ENCODE measurements at places on chromosomes 11 and 22.

- DNase-seq, result no peak
Observed at GRCh38 chr11:36868380-36868779, 270.3 kb upstream of the RAG2 start.

- peak; percentile 85 for DNase-seq
Observed at GRCh38 chr11:123429913-123430720, at the start of gene GRAMD1B. Gene GRAMD1B, plus strand, starts transcription at chr11:123430269. Its CDS starts 524 bp downstream, at chr11:123430793.

GRCh38 chr11:120510406-120511115 is 987 bp upstream of the GRIK4 start:
- DNase-seq, result no peak

GRCh38 chr11:69651834-69652620 is 11.1 kb downstream of the CCND1 start:
- DNase-seq, result no peak

DNA sequence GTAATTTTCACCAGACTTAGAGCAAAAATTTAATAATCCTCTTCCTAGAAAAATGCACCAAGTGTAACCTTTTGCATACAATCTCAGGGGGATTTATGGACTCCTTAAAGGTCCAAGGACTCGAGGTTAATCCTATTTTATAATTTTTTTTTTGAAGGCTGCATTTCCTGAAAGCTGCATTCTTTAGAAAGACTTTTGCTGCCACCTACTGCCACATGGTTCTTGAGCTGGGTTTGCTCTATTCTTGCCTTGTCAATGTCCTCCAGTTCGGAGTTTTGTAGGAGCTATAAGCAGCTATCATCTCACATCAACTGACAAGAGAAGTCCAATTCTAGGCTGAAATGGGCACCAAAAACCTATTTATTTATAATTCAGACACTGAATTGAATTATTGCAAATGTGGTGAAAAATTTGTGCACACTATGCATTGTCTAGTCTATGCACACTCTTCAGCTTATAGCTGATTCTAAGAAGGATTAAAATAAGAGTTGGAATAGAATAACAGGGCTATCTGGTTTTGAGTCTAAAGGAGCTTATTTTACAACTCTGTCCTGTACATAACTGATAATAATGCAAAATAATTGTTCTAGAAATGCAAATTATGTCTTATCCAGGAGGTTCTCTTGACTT is 31.3 kb downstream of the TRAF6 start:
- peak; percentile 56 for DNase-seq

DNA sequence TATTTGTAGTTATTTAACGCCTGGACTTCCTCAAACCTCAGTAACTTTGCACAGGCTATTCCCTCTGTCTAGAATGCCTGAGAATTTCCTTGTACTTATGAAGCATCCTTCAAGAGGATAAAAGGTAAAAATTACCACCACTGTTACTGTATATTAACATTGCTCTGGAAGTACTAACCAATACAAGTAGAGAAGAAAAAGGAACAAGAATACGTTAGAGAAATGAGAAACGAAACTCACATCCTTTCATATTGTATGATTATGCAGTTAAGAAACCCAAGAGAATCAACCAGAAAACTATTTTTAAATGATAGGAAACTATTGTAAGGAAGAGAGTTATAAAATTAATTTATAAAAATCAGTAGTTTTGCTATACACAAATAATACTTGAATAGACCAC is 48.2 kb upstream of the OR5P2 start:
- no peak for DNase-seq

GRCh38 chr22:45150139-45150538 is 13.6 kb upstream of the NUP50 start:
- no peak for DNase-seq

DNA sequence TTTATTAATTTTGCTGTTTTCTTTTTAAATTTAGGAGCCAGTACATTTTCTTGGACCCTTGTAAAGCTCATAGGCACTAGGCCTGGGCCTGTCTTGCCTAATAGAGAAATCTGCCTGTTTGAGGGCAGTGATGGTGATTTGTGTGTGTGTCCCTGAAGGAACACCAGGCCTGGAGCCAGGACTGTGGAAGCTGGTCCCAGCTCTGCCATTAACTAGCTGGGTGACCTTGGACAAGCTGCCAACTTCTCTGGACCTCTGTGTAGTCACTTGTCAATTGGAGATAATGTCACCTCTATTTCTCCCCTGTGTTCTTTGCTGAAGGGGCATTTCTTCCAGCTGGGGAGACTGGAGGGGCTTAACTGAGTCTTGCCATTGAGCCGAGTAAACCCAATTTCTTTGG is 16.0 kb upstream of the FTH1 start:
- DNase-seq, result no peak

- DNase-seq, result no peak
Observed at GRCh38 chr22:20763630-20764470, 10.1 kb upstream of the SERPIND1 start.

DNA sequence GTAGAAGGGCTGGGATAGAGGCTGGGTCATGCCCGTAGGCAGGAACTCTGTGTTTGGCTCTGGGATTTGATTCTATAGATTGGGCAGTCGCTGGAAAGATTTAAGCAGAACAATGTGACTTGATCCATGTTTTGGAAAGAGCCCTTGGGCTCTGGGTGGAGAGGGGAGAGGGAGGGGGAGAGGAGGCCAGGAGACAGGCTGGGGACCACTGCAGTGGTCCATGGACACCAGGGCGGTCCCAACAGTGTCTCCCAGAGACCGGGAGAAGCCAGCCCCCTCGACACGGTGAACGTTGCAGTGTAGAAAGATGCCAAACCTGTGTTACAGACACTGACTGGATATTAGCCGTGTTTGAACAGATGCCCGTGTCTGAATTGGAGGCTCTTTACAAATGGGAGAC is 19.5 kb downstream of the PVALB start:
- DNase-seq, result no peak

GRCh38 chr11:77262803-77263202 is 38.7 kb downstream of the GDPD4 start:
- no peak for DNase-seq

GRCh38 chr22:29477723-29478318 is 2.2 kb upstream of the NEFH start:
- DNase-seq, result no peak

DNA sequence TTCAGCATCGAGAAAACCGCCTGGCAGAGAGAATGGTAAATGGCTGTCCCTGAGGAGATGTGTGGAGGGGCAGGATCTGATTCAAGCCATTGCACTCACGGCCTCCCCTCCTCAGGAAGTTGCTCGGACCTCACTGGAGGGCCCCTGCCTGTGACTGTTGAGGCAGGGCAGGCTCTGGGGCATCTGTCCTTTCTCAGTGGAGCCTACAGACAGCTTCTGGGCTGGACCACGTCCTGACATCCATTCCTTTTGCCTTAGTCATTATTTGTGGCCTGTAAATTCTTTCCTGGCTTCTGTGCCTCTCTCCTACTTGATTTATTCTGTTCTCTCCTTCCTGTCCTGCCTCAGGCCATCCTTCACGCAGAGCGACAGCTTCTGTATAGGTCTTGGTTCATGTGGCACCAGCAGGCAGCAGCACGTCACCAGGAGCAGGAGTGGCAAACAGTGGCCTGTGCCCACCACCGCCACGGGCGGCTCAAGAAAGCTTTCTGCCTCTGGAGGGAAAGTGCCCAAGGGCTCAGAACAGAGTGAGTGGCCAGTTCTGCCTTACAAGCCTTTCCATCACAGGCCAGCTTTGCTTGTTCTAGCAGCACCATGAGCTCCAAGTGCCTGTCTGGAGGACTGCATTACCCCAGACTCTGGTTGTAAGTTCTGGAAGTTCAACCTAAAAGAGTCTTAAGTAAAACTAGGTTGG is 59.6 kb downstream of the PISD start:
- no peak for DNase-seq

- no peak for DNase-seq
Observed at GRCh38 chr11:119000906-119001305, 3.0 kb downstream of the CENATAC start.

DNA sequence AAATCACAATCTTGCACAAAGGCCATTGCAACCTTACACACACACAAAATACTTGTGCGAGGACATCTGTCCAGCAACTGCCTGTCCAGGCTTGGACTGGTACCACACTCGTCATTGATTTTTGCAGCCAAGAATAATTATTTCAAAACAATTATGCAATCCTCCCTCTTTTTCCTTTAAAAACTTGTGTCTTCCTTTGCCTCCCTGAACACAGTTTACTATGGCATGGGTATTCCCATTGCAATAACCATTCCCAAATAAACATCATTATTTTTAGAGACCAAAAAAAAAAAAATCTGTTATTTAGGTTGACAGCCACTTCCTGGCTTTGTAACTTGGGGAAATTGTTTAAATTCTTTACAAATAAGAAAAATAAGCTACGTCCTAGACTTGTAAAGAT is 54.0 kb downstream of the C11orf91 start:
- DNase-seq, result no peak

DNA sequence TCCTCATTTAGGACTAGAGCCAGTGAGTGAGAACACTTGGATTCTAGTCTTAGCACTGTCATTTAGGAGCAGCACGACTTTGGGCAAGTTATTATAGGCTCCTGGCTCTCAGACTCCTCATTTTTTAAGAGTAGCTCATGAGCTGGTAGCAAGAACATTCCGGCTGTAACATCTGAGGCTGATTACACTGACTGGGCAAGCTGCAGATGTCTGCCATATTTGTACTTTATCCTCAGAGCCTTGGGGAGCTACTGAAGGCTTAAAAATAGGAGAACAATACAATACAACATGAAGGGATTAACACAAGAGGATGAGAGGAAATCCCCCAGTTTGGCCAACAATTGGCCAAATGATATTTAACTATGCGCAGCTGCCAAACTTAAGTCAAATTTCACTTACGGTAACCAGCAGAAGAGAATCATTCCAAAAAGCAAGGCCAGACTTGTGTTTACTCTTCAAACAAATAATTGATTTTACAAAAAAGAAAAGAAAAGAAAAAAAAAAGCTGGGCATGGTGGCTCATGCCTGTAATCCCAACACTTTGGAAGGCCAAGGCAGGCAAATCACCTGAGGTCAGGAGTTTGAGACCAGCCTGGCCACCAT is 113.1 kb upstream of the ARHGAP42 start:
- DNase-seq, result no peak

GRCh38 chr11:30586251-30587144 is at the start of gene MPPED2:
Gene MPPED2, minus strand, starts transcription at chr11:30586353. Its CDS starts 5,980 bp downstream, at chr11:30580373.
- DNase-seq, result peak; percentile 77

- DNase-seq, result no peak
Observed at GRCh38 chr11:6927030-6927617, 898 bp downstream of the ZNF215 start.

- no peak for DNase-seq
Observed at GRCh38 chr11:79198898-79199250, 242.0 kb downstream of the TENM4 start.

- no peak for DNase-seq
Observed at GRCh38 chr11:14645015-14645912, 1.7 kb downstream of the PDE3B start.

Data from femur (tissue), 1 donor.